Retinal pigment epithelial cell (primary cell): ENCODE measurements at places on chromosomes 6 and 20.

DNA sequence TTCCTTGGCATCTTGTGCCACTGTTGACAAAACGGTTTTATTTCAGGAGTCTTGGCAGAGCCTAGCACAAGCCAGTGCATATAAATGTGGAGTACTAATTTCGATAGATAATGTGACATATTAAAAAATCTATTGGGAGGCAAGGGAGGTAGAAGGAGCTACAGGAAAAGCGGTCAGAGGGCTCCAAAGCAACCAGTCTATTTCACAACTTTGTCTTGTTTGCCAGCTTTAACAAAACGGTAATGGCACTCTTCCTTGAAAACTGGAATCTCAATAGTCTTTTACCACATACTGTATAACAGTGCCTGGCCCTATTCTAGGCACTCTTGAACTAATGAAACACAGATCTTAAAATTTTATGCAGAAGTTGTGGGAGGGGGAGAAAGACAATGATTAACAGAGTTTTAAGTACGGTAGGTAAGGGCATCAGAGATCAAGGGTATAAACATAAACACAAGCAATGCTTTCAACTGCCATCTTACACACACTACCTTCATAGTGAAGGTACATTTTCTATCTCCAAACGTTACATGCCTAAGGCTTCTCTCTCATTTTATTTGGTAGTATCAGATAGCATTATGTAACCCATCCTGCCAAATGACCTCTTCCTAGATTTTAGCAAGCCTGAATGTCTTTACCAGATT is 33.5 kb upstream of the SYNCRIP start:
- no peak for DNase-seq

DNA sequence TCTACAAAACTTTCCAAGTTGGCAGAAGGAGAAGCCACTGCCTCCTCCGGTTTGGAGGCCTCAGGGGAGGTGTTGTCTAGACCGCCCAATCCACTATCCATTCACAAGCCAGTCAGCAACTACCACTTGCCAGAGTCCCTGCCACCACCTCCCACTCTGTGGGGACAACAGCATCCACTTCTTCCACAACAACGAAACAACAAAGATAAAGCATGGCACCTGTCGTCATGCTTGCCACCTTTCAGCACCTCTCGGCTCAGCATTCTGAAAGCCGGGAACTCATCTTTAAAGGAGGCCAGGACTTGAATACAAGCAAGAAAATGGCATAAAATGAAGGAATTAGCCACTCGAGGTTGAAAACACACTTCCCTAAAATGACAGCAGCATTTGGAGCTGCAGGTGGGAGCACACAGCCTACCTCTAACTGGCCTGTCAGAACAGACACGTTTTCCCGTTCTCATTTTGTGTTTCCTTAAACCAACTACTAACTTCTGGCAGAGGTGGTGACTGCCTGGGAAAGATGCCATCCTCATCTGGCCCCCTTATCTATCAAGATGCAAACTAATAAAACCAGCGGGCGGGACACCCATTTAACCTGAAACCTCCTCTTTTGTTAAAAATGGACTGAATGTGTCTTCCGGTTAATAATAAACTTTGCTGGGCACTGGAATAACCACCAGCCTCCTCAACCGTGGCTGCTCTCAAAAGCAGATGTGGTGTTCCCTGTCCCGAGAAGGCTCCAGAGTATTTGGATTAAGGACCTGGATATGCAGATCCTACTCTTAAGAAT is 21.7 kb downstream of the YTHDF1 start:
- no peak for DNase-seq

DNA sequence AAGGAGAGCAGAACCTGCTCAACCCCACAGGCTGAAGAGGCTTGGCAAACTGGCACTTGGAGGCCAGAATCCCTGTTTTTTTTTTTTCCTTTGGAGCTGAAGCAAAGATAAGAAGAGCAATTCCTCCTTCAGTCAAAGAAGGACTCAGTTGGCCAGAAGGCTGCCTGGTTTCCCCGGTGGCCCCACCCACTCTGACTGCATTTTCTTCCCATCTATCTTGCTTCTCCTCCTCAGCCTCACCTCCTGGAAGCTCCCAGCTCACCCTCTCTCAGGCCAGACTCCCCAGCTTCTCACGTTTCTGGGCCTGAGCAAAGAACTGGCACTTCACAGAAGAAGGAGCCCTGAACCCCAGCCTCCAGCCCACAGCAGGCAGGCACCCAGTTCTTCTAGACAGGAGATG is 2.4 kb downstream of the LRFN2 start:
- no peak for DNase-seq

GRCh38 chr6:158544428-158544827 is 15.5 kb upstream of the TMEM181 start:
- no peak for DNase-seq
